ENCODE measurements at places on chromosomes 3 and 15.

- DNase-seq, result no peak
These were observed at the start of gene CHRD for GRCh38 chr3:184379358-184380184. TSS of gene CHRD (plus strand) at chr3:184380054. CDS start at chr3:184380319, 265 bp downstream.

DNA sequence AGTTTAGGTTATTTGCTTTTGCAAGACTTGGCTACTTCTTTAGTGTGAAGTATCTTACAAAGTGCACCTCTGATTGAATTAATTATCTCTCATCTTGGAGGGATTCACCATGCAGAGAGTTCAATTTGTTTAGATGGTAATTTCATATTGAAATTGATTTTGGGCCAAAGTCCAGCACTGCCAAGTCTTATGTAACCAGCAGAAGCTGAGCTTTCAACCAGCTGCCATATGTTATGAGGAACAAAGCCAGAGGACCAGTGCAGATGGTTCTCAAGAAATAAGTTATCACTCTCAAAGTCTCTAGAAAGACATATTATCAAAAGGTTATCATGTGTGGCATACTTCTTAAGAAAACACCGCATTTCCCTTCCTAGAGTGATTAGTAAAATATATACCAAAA, 29.0 kb downstream of the ABHD6 start:
- no peak for DNase-seq

DNA sequence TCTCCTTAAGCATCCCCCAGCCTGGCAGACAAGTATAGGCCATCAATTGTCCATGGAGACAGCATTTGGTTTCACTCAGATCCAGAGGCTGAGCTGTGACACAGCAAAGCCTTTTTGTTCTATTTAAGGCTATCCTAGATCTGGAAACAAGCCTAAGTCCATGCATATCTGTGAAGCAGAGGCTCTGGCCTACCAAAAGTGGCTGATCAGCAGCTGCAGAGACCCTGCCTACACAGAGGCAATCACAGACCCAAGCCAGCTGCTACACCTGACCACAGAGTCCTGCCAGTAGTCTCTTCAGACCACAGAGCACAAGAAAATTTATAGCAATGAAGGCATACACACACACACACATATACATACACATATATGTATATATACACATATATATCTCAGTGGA, 501.7 kb upstream of the ARPP21 start:
- no peak for DNase-seq

- DNase-seq, result no peak
These were observed 725.4 kb upstream of the DPPA4 start for GRCh38 chr3:110062716-110063115.

DNA sequence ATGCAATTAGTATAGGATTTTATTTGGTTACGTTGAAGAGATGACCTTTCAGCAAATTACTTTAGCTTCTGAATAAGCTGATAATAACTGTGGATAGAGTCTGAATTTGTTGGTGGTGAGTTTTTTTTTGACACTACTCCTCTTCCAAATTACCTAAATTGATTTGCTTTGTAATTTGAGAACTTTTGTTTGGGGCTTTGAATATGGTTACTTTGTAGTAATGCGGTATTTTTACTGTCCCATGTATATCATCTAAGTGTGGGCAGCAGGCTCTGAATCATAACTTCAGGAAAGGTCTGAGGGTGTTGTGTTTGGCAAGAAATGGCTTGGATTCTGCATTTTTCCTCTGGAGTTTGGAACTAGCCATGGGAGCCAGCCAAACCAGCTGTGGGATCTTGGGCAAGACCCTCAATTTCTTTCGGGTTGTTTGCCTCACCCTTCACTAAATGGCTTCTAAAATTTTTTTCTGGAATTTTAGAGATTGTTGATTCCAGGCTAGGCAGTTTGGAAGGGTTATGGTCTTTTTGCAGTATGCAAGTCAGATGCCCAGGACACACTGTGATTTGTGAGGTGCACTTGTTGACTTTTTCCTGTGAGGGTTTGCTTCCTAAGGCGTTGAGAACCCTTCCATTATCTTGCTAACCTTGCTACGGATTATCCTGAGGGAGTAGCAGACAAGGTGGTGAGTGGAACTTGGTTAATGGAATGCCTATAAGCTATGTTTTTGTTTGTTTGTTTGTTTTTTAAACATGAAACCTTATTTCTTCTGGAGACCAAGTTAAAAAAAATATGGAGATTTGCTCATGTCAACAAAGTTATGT, 10.4 kb downstream of the PTPRG start:
- no peak for DNase-seq

DNA sequence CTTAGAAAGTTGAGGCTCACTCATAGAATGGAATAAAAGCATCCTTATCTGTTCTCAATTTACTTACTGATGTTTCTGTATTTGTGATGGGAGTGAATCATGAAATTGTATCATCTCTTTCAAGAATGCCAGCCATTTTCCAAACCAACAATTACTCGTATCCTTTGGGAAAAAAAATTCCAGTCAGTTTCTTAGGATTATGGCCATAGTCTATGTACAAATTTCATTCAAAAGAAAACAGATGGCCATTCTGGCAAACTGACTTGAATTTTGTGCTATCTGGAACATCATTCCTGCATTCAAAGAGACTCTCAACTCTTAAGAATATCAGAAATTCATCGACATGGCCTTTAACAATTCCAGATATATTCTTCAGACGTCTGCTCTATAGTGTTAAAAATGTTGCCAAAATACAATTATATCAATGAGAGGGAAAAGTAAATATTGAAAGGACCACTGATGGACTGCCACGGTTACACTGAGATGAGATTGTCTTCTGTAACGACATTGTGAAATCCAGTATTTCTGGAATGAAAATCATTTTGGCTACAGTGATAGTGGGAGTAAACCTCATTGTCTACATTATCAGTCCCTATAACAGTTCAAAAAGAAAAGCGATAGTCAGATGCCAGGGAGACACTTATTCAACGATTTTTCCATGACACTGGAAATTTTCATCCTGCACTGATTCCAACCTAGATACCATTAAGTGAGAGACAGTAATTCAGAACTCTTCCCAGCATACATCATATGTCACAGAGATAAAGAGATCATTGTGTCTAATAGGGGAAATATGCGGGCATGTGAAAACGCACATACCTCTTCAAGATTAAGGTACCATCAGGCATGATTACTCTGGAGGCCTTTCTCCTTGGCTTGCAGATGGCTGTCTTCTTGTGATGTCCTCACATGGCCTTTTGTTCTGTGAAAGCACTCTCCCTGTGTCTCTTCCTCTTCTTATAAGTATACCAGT, 953.8 kb upstream of the ALCAM start:
- no peak for DNase-seq

- DNase-seq, result no peak
These were observed 169.1 kb downstream of the NSMCE3 start for GRCh38 chr15:29100486-29101000.

DNA sequence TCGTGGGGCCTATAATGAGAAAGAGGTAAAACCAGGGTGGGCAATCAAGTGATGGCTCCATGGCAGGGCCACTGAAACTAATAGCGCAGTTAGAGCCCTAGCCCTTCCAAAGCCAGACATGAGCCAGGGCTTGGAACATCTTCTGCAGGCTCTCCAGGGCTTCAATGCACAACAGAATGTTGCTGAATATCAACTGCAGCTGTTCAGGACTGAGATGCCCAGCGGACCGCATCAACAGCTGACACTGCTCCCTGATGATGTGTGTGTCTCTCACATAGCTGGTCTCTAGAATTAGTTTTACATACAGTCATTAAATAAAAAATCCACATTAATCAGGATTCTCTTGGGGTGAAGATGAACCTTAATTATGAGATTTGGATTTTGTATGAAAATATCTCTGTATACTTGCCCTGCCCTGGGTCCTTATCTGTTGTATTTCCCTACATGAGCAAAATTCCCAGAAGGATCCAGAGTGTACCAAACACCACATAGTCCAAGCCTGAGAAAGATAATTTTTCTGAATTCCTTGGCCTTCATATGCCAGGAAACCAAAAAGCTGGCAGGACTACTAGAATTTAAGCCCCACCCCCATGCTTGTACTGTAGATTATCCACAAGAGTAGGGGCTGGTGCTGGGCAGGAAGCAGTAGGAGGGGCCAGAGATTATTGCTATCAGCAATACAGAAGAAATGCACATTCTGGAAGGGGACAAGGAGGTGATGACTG, 7.7 kb upstream of the GOLGB1 start:
- no peak for DNase-seq

GRCh38 chr3:14925729-14926591, 21.4 kb upstream of the NR2C2 start:
- no peak for DNase-seq

DNA sequence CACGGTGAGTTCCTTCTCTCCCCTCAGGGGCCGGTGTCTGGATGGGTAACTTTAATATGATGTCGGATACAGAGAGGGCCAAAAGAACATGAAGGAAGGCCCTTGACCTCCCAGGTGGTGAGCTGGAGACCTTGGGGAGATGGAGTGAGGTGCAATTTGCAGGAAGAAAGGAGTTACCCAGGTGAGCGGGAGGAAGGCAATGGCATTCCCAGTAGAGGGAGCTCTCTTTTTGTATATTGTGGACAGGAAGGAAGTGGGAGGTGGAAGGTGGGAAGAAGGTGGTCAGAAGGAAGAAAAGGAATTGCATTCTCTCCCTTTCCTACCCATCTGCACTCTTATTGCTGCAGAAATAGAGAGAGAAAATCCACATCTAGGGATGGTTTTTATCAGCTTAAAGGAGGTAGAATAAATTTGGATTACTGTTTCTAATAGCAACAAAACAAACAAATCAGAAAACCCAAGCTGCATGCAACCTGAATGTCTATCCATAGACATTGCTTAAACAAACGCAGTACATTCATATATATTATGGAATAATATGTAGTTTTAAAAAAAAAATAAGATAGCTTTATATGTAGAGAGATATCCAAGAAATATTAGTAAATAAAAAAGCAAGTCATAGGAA, 169.0 kb upstream of the TSC22D2 start:
- DNase-seq, result no peak

DNA sequence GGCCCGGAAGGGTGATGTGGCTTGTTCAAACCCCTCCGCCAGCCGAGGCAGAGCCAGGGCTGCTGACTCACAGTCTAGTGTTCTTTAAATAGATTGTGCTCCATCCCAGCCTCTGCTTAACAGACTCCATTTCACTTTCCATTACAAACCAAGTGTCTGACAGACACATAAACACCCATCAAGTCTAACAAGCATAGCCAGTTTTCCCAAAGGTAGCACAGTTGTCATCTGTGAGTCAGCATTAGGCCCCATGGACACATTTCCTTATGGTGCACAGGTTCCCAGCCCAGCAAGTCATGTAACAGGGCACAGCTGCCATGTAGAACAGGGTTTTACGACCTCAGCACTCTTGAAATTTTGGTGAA, 109.9 kb upstream of the RAP2B start:
- DNase-seq, result peak; percentile 42

DNA sequence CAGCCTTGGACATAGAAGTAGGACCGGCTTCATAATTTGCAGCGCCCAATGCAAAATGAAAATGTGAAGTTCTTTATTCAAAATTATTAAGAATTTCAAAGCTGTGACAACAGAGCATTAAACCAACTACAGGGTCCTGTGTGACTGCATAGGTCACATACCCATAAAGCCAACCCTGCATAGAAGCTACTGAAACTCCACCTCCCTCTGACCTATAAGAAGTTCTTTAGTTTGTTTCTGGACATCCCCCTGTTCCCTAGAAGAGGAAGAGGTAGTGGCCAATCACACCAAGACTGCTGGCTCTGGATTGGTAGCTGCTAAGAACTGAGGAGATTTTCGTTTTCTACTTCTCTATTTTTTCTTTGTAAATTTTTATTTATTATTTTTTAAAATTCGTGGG, 9.0 kb upstream of the SELENOT start:
- DNase-seq, result no peak

GRCh38 chr3:137588871-137589270, 175.2 kb upstream of the SOX14 start:
- DNase-seq, result no peak

- no peak for DNase-seq
These were observed 129.2 kb upstream of the DPH6 start for GRCh38 chr15:35674873-35675781.

DNA sequence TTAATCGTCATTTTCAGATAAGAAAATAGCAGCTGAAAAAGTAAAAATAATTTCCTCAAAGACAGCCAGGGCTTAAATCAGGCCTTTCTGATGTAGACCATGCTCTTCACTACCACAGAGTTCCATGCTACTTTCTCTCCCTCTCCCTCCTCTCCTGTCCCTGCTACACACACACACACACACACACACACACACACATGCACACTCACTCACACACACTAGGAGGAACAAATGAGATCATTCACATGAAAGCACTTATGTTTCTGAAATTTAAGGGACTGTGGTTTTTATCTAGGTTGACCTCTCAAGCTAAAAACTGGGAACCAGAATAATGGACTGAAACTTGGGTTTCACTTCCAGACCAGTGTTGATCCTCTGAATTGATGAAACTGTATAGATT, 4.1 kb upstream of the PSMA4 start:
- DNase-seq, result no peak

DNA sequence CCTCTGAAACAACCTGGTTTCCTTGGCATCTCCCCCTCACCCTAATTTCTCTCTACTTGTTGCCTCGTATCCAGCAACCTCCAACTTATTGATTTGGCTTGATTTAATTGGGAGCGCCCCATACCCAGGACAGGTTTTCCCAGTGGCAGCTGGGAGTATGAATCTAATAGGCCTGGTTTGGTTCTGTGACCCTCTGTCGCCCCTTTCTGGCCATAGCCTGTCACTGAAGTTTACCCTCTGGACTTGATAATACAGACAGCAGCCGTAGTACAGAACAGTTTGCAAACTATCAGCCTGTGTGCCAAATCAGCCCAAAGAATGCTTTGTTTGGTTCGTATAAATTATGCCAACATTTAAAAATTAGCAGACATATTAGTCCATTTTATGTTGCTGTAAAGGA, 525.1 kb upstream of the GOLIM4 start:
- DNase-seq, result no peak

DNA sequence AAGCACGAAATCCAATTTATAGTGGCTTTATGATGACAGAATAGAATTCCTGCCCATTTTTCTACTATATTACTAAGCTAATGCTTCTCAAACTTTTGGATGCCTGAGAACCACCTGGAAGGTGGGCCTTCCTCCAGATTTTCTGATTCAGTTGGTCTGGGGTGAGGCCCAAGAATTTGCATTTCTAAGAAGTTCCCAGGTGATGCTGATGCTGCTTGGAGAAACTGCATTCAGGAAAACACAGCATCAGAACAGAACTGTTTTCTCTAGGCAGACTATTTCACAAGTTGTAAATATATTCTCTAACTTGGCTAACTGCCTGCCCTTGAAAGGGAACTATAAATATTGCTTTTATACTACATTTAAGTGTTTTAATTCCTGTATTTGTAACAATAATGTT, 644.9 kb upstream of the DPPA4 start:
- DNase-seq, result no peak

- DNase-seq, result no peak
These were observed 346.8 kb downstream of the CNTN3 start for GRCh38 chr3:74267588-74268184.

GRCh38 chr15:67760901-67761300, 64.4 kb upstream of the SKOR1 start:
- no peak for DNase-seq

- DNase-seq, result no peak
These were observed 146.1 kb upstream of the BCHE start for GRCh38 chr3:165983284-165983683.

- no peak for DNase-seq
These were observed 67.0 kb downstream of the EDEM1 start for GRCh38 chr3:5254281-5255048.

- DNase-seq, result no peak
These were observed 42.9 kb downstream of the LARP6 start for GRCh38 chr15:70810916-70811578.

Data from lower leg skin (tissue), 4 donors.